ENCODE measurements at places on chromosomes 2 and 18.

DNA sequence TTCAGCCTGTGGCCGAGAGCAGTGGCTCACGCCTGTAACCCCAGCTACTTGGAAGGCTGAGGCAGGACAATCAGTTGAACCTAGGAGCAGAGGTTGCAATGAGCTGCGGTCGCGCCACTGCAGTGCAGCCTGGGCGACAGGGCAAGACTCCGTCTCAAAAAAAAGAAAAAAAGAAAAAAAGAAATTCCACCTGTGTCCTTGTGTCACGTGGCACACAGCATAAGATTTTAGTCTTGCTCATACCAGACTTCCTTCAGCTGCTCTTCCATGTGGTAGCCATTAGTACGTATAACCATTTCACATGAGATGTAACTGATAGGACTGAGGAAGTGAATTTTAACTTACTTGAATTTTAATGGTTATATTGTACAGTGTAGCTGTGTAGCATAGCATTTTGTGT, 4.0 kb downstream of the NOP58 start:
- DNase-seq, result no peak

GRCh38 chr2:24399434-24400206, 39.3 kb upstream of the ITSN2 start:
- DNase-seq, result no peak

GRCh38 chr2:48946449-48947048, 191.0 kb upstream of the LHCGR start:
- peak; percentile 4 for DNase-seq

GRCh38 chr2:20091305-20091991, 40.0 kb upstream of the LAPTM4A start:
- DNase-seq, result no peak

- DNase-seq, result peak; percentile 73
These were observed 37.6 kb upstream of the SPAG16 start for GRCh38 chr2:213246497-213247281.

DNA sequence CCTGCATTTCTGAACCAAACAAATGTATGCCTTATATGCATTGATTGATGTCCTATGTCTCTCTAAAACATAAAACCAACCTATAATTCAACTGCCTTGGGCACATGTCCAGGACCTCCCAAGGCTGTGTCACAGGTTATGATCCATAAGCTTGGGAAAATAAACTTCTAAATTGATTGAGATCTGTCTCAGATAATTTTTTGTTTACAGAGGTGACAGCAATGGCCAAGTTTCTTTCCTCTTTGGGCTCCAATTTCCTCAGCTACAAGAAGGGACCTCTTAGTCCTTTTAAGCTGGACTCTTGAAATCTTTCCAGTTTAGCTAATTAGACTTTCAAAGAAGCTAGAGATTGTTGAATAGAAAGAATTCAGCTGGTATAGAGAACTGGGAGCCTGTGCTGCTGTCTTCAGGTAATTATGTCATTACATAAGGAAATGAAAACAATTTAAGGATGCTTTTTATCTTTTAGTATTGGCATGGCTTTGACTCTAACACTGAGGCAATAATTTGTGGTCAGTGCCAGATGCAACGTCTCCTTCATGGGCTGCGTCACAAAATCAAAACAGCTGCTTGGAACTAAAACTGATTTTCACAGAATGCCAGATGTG, 412.1 kb upstream of the TRIB2 start:
- no peak for DNase-seq

GRCh38 chr2:234133004-234133403, 82.5 kb downstream of the SPP2 start:
- DNase-seq, result no peak

GRCh38 chr18:34592961-34593382, 117.1 kb upstream of the DTNA start:
- DNase-seq, result no peak

GRCh38 chr2:232349946-232350635, 28.5 kb upstream of the ALPP start:
- DNase-seq, result no peak

- no peak for DNase-seq
These were observed 63.2 kb upstream of the KLHL29 start for GRCh38 chr2:23321751-23322150.

- no peak for DNase-seq
These were observed 47.6 kb upstream of the GPC1 start for GRCh38 chr2:240387669-240388358.

DNA sequence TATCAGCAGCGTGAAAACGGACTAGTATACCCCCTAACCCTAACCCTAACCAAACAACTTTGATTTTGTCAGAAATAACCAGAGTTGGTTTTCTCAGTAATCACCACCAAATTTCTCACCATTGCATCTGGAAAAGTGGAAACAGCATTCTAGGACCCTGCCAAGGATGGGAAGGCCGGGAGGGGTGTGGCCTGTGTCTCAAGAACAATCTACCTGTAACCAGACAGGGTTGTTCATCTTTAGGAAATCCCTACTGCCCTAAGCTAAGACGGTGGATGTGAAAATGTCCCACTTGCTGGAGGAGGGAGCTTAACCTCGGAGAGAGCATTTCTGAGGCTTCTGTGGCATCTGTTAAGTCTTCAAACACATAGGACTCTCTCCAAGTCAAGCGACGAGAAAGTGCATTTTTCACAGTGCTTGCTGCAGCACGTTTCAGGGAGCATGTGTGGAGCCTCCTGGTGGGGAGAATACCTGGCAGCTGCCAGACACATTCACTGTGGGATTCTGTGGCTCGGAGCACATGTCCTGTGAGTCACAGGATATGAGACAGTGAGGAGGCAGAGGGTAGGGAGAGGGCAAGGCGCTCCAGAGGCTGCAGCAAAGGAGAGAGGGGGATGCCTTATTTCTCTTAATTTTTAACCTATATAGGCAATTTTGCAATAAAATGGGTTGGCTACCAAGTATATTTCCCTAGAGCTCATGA, 207.5 kb downstream of the SPP2 start:
- DNase-seq, result peak; percentile 45

DNA sequence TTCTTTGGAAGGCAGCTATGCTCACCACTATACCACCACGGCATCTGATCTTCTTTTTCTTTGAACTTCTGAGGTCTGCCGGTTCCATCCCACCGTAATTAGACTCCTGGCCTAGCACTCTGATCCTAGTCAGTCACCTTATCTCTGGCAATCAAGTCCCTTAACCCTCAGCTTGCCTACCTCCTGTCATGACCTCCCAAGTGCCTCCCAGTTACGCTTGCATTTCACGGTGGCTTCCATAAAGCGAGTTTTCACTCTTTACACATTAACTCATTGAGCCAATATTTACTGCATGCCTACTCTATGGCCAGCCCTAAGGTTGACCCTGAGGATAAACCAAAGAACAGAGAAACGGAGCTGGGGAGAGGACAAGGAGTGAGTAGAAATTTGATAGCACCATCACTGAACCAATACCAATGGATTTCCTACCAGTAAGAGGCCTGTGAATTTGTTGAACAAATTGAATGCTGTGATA, 37.8 kb upstream of the TMEM182 start:
- DNase-seq, result no peak

DNA sequence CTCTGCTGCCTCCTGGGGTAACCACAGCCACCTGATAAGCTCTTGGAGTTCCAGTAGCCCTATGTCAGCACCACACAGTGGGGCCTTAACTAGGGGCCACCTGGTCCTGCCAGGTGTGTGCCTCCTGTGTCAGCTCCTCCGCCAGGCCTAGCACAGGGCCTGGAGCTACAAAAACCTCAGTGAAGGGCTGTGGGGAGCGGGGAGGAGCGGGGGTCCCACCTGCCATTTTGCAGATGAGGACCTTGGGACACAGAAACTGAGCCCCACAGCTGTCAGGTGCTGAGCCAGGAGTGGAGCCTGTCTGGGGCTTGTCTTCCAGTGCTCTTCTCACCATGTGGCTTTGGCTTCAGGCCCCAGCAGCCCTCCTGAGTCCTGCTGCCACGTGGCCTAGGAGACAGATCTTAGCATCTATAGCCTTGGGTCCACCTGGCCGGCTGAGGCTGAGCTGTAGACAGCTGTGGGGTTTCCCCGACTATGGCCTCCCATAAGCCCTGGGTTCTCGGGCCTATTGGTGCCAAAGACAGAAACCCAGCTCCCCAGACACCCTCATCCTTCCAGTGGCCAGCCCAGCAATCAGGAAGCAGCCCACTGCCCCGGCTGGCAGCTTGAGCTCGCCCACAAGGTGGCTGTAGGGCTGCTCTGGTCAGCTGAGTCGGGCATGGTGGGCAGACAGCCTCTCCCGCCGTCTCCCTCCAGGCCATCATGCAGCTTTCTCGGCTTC, 104.5 kb upstream of the MCFD2 start:
- no peak for DNase-seq

DNA sequence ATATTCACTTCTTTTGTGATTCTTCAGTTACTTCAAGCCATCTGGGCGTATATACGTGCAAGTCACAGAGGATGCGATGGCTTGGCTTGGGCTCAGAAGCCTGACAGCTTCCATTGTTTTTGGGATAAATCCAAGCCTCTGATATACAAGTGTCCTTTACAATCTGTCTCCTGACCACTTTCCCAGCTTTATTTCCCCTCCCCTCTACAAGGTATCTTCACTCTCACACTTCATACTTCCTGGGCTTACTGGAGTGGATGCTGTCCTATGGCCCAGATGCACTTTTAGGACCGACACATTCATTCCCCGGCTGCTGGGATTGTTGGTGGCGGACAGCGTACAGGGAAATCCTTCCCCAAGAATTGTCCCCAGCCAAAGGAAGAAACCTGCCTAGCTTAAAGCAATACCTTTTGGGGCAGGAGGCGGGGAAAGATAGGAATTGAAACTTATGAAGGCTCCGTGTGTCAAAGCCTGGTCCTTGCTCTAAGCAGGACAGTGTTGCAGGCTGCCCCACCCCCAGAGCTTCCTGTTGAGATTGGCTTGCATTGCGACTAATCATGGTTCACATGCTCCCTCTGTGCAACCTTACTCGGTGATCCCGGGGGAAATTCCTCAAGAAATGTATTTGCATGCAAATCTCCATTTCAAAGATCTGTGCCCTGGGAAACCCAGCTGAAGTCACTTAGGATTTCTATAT, 802.9 kb upstream of the ID2 start:
- no peak for DNase-seq

DNA sequence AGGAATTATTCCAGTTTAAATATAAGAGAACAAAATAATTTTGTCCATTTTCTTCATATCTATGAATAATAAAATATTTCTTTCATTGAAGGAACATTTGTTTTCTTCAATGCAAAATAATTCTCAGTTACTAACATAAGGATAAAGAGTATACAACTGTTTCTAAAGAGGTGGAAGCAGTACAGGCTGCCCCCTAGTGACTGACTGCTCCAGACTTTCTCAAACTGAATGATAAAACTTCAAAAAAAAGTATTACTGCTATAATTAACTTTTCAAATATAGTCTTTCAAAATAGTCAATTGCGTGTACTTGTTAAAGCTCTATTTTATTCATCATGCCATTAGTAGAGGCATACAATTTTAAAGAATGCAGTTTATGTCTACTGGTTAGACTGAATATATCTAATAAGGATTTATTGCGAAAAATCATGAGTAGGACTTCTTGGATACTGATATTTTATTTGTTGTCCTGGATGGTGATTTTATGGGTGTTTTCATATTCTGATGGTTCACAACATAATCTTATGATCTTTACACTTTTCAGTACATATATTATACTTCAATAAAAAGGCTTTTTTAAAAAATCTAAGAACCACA, 100.1 kb downstream of the WDPCP start:
- peak; percentile 7 for DNase-seq

GRCh38 chr2:75246441-75247167, 47.3 kb upstream of the TACR1 start:
- DNase-seq, result no peak

DNA sequence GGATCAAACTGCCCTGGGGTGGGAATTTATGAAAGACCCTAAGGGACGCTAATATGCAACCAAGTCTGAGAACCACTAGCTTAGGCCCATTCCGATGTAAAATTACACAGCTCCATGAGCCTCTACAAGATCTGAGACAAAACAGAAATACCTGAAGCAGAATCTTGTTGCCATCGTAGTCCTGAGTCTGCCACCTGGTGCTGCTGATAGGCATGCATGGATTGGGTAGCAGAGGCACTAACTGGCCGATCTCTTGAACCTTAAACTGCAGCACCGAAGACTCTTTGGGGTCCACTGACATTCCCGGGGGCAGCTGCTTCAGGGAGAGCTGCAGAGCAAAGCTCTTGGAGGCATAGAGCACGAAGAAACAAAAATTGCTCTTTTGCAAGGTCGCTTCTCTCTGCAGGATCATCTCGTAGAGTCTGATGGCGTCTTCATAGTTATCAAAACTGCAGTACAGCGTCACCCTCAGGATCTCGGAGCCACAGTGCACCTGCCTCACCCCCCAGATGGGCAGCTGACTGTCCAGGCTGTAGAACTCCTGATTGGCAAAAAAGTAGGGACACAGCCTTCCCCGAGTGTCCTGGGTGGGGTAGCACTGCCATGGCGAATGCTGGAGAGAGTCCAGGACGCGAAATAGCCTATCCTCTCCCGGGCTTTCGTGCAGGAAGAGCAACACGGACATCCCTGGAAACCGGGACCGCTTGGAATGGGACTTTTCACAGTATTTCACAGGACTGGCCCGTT, 848 bp downstream of the FAM124B start:
- DNase-seq, result no peak

- DNase-seq, result no peak
These were observed 55.5 kb upstream of the HS6ST1 start for GRCh38 chr2:128374001-128374710.

GRCh38 chr18:24388957-24389356, 8.7 kb downstream of the OSBPL1A start:
- DNase-seq, result no peak
